Skeletal muscle cell (primary cell): ENCODE measurements at places on chromosomes 11 and 22.

GRCh38 chr11:71211631-71212030 is 40.7 kb downstream of the SHANK2 start:
- no peak for DNase-seq

- DNase-seq, result no peak
These were observed 47.0 kb downstream of the PACSIN2 start for GRCh38 chr22:42967933-42968332.

DNA sequence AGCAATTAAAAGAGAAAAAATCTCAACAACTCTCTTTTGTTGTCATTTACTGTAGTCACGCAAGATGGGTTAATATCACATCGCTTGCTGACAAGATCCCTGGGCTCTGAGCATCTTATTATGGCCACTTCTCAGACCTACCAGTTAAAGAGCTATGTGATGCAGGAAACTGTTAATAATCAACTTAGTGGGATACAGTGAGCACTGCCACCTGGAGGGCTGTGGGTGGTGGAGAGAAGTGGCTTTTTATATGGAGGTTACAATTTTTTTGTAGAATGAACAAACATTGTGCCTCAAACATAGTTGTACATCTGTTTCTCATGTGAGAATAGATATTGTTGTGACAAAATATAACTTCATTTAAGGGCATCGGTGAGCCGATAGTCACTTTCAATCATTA is 181.0 kb downstream of the TENM4 start:
- DNase-seq, result no peak

DNA sequence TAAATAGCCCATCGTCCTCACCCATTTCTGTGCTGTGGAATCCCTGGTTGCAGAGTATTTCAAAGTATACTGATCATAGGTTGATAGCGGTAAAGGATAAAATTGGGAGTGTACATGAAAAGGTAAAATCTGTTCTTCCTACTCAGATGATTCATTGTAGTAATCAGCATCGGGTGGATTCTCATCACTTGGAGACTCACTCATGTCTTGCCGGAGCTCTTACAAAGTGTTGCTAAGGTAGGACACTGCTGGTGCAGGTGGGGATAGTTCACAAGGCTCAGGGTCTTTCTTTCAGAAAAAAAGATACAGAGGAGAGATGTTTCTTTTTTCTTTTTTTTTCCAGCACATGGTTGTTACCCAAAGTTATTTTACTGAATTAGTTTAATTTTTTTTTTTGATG is 84.8 kb downstream of the MTNR1B start:
- DNase-seq, result no peak

DNA sequence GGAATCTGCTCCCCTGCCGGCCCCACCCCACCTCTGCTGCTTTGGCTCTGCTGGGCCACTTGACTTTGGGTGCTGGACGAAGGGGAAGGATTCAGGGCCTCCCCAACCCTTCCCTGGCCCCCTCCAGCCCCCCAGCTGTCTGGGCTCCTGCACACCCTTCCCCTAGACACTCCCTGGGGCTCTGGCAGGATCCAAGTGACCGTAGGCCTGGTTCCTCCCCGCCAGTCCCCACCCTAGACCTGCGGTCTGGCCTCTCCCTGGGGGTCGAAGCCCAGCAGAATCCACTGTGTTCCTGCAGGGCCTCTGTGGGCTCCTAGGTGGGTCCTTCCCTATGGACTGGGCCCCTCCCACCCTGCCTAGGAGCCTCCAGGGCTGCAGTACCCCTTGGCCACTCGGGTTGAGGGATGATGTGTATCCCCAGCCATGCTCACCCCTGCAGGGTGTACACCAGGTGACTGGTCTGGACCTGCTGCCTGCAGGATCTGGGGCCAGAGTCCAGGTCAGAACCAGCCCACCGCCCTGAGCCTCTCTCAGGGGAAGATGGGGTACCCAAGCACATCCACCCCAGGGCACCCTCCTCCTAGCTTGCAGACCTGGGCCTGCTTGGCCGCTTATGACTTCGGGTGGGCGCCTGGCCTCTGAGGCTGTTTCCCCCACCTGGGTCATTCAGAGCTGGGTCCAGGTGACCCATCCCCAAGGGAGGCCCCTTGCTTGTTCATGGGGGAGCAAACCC is 5.6 kb downstream of the PIM3 start:
- DNase-seq, result no peak
